ENCODE measurements at places on chromosomes 6 and 20.

- no peak for DNase-seq
Observed at GRCh38 chr6:99612551-99613408, 6.1 kb downstream of the PRDM13 start.

GRCh38 chr6:5472571-5472970, 211.3 kb downstream of the FARS2 start:
- no peak for DNase-seq

DNA sequence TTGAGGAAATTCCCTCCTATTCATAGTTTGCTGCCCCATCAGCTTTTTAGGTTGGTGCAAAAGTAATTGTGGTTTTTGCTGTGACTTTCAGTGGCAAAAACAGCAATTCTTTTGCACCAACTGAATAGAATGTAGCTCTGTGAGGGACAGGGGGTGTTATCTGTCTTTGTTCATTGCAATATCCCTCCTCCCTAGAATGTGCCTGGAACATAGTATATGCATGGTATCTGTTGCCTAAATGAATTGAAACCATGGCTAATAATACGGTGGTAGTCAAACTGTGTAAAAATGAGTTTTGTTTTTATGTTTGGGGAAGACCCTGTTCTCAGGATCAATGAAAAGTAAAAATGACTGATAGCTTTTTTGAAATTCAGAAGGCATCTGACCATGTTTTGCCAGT, 45.1 kb downstream of the SCAND1 start:
- no peak for DNase-seq

GRCh38 chr20:2380601-2381000, at the start of gene TGM6:
TGM6 (plus strand) TSS chr20:2380901; CDS start chr20:2380969, 68 bp downstream.
- DNase-seq: no peak

GRCh38 chr6:159801935-159802334, 1.9 kb downstream of the PNLDC1 start:
- no peak for DNase-seq

GRCh38 chr6:41651246-41651961, 13.1 kb downstream of the MDFI start:
- DNase-seq: no peak

DNA sequence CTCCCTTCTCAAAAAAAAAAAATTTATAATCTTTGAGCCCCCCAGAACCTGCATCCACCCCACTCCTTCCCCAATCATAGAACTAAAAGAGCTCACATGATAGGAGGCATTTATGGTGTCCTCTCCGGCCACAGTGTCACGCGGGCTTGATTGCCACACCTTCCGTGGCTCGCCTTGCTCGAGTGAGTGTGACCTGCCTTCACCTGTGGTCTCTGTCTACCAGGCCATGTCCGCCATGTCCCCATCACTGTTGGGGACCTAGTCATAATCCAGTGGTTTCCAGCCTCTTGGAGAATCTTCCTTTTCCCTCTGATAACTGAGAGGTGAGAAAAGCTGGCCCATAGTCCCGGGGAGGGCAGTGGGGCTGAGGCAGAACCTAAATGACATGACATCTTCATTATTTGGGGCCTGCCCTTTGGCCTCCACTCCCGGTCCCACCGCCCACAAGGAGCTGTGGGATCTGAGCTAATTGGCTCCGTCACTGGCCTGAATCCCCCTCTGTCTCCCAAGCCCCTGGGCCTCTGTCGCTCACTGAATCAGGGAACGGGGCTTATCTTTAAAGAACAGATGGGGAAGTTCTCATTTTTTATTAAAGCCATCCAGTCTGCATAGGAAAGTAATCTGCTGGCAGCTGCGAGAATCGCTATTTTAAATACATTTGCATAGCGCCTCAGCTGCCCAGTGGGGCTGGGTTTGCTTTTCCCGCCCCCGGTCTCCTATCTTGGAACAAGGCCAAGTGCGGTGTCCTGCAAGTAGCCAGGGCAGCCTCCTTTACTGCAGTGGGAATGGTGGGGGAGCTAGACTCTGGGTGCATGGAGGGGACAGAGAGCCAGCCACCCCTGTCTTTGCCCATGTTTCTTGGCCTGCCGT, 197.6 kb upstream of the PMEPA1 start:
- no peak for DNase-seq

GRCh38 chr6:12066297-12066696, 54.2 kb downstream of the HIVEP1 start:
- peak; percentile 48 for DNase-seq

GRCh38 chr20:41432746-41433145, 66.1 kb upstream of the EMILIN3 start:
- DNase-seq: no peak

DNA sequence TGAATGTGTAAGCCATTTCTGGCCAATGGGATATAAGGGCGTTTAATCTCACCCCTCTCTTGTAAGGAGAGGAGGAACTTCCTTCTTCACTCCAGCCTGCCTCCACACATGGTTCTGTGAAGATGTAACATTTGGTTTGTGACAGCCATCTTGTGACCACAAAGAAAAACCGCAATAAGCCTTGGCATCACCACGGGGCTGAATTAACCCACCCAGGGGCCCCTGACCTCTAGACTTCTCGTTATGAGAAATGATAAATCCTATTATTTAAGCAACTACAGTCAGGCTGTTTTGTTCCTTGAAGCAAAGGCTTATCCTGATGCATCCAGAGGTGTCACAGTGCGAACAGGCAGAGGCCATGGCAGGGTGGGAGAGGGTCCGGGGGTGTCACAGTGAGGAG, 139.7 kb downstream of the CDC5L start:
- peak; percentile 41 for DNase-seq

GRCh38 chr6:169142538-169142844, 111.2 kb downstream of the THBS2 start:
- DNase-seq: no peak

DNA sequence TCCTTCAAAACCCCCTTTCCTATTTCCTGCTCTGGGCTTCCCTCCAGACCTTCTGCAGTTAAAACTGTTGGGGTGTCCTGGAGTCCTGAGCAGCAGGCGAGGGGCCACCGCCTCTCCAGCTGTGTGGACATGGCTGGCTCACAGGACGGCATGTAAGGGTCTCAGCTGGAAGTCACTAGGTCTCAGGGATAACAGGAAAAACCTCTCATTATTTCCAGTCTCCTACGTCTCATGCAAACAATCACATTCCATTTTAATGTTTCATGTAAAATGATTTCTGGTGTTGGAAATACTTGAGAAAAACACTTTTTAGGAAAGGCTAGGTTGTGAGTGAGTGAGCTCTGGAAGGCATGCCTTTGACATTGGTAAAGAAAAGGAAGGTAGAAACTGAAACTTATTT, 158.7 kb downstream of the SCML4 start:
- DNase-seq: peak; percentile 62

DNA sequence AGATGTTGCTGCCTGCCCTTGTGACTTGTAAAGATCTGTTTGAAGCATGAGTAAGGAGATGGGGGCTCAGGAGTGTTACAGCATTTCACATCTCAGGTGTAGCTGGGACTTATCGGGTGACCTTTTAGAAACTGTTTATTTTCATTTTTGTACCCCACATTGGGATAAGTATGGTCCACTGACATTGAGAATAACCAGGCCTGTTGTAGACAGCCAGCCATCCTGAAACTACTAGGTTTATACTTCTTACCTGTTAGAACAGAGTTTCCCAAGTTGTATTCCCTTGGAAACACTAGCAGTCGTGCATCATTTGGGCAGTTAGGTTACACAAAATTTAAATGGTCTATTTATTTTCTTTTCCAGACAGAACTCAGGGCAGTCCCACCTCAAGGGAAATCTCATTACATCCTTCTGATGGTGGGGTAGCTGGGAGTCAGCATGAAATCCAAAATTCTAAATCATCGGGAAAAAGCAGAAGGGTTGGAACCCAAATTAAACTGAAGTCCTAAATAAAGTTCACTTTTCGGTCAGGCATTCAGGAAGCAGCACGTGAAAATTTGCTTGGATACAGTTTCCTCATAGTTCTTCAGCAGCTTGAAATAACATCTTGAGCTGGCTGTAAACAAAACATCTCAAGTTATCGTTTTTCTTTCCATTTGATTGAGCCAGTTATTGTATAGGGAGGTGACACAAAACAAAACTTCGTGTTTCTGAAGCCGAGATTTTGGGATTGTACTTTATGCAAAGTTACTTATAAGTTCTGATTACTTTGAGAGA, 30.5 kb downstream of the FOXO3 start:
- no peak for DNase-seq

GRCh38 chr20:4050203-4050980, 35.0 kb upstream of the RNF24 start:
- no peak for DNase-seq

- no peak for DNase-seq
Observed at GRCh38 chr6:76703285-76703684, 630.8 kb upstream of the IMPG1 start.

- DNase-seq: no peak
Observed at GRCh38 chr6:81820422-81820821, 67.9 kb upstream of the TENT5A start.

- peak; percentile 83 for DNase-seq
Observed at GRCh38 chr6:158283304-158283980, 28.8 kb upstream of the TULP4 start.

DNA sequence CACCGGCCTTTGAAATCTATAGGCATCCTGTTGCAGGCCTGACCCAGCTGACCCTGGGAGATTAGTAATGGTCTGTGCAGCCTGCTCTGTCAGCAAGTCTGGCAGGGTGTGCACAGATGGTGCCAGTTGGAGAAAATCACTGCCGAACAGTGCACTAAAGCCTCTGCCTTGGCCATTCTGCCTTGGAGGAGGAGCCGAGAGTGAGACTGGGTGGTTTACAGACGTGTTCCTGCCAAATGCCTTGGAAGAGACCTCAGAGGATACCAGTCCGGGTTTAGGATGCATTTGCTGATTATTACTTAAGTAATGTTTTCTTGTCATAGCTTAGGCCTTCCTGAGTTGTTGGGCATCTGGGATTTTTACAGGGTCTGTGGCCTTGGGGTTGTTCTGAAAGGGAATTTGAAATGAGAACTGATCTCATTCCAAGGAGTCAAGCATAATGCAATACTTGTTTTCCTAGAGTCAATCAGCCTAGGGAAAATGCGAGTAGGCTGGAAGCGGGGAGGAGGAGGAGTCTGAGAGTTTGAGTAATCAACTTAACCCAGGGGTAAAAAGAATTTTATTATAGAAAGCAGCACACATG, 292.1 kb downstream of the SOX4 start:
- peak; percentile 84 for DNase-seq

DNA sequence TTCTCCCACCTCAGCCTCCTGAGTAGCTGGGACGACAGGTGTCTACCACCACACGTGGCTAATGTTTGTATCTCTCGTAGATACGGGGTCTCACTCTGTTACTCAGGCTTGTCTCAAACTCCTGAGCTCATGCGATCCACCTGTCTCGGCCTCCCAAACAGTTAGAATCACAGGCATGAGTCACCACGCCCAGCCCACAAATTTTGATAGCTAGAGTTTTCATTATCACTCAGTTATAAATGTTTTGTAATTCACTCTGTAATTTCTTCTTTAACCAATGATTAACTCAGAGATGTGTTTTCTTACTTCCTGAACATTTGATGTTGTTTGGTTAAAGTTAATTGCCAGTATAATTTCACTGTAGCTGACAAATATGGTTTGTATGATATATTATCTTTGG, 249.3 kb downstream of the SMOC2 start:
- no peak for DNase-seq

- DNase-seq: no peak
Observed at GRCh38 chr6:168393126-168393870, 47.7 kb upstream of the SMOC2 start.

DNA sequence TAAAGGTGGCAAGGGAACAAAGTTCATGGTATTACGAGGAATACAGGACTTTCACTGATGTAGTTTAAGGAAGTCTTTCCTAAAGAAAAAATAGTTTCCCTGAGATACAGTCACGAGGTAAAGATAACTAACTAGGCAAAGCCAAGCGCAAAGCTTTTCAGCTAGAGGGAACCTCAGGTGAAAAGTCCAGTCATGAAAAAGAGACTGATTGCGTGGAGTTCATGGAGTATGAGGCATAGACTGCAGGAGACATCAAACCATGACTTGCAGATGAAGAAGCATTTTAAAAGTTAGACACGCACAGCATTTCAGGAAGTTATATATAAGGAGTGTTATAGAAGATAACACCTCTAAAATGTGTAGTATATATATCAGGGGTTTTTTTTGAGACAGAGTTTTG, 205.6 kb upstream of the ZNF184 start:
- no peak for DNase-seq

DNA sequence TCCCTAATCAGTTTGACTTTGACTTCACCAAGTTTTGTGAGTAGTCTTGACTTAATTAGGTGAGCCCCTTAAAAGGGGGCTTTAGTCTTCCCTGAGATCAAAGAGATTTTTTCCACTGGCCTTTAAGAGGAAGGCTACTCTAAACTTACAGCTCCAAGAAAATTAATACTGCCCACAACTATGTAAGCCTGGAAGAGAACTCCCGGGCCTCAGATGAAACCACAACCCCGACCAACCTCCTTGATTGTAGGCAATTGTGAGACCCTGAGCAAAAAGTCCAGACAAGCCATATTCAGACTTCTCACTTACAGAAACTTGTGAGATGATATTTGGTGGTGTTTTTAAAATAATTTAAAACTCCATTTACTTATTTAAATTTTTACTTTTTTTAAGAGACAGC, 18.1 kb downstream of the SNX3 start:
- no peak for DNase-seq

- no peak for DNase-seq
Observed at GRCh38 chr6:13012977-13013680, 296.6 kb downstream of the PHACTR1 start.

Data from fibroblast of skin of scalp (primary cell).